ENCODE measurements at places on chromosomes 2 and 18.

DNA sequence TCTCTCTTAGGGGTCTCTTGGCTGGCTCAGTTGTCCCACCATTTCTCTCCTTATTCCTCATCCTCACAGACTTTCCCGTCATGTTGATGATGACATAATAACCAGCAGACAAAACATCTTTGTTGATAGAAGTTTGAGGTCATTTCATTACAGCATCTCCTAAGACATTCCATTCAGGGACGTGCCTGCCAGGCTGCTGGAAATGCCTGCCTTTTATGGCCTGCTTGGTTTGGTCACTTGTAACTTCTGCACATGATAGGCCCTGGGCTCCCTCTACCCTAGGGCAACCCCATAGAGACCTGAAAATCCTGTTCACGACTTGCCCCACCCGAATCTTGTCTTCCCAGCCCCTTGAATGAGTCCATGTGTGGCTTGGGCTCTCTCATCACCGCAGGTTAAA, 81.7 kb downstream of the SDC1 start:
- no peak for DNase-seq

DNA sequence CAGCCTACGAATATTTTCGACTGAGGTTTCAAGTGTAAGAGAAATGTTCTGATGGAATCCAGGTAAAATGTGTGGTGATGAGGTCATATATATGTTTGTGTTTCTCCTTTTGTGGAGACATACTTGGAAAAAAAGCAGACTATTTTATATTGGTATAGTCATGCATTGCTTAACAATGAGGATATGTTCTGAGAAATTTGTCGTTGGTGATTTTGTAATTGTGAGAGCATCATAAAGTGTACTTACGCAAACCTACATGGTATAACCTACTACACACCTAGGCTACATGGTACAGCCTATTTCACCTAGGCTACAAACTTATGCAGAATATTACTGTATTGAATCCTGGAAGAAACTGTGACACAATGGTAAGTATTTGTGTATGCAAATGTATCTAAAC, 1849.9 kb upstream of the CELF4 start:
- no peak for DNase-seq

DNA sequence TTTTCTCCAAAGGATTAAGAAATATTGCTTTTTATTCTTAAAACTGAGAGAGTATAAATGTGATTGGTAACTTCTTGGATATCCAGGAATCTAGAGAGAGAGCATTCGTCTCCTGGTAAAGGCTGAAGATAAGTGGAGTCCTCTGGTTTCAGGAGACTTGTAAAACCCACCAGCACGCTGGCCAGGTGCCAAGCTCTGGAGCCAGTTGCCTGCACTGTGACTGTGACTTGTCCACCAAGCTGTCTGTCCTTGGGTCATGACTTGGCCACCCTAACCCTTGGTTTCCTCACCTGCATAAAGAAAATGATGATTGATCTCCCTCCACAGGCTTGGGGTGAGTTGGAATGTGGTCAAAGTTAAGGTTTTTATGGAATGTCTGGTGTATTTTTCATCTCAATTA, 185.4 kb upstream of the NCKAP5 start:
- no peak for DNase-seq

DNA sequence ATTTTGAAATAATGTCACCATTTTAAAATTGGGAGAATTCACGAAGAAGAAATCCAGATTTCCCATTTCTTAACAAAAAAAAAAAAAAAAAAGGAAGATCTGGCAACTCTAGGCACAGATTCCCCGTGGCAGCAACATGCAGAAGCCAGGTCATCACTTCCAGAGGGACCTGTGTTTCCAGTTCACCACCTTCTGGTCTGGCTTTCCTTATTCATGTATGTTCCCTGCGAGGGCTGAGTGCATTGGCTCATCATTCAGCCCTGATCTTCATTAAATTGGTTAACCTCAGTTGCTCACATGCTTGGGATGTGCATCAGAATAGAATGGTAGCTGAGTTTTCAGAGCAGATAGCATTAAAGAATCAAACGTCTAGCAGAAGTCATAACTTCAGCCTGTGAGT, 25.0 kb upstream of the MAP3K20 start:
- DNase-seq = no peak

- no peak for DNase-seq
Observed at GRCh38 chr2:46564811-46565241, 85.5 kb downstream of the TMEM247 start.

Measured in T-helper 17 cell (primary cell).